ENCODE measurements at places on chromosomes 11 and 22. TPM values are rescaled to one million over a fixed set of nuclear protein-coding genes. Genes with fewer than 3 reads are reported as not detected.
A peak's percentile ranks its signal among the peaks of the same experiment; 100 is the strongest.

TREH gene
- total RNA-seq, result 0.05 TPM

PLEKHA7 gene
- 70.8 TPM for total RNA-seq

OR8J1 gene
- not detected for total RNA-seq

RBMXL2 gene
- total RNA-seq, result not detected

BTBD18 gene
- not detected for total RNA-seq

UPK3A gene
- 6.0 TPM for total RNA-seq

VWA5A gene
- total RNA-seq, result 0.18 TPM

APOL5 gene
- total RNA-seq, result not detected

MRGPRD gene
- total RNA-seq, result not detected

GRCh38 chr11:34749666-34750659 lies 129.1 kb downstream of the EHF start:
- peak; percentile 74 for DNase-seq

DNA sequence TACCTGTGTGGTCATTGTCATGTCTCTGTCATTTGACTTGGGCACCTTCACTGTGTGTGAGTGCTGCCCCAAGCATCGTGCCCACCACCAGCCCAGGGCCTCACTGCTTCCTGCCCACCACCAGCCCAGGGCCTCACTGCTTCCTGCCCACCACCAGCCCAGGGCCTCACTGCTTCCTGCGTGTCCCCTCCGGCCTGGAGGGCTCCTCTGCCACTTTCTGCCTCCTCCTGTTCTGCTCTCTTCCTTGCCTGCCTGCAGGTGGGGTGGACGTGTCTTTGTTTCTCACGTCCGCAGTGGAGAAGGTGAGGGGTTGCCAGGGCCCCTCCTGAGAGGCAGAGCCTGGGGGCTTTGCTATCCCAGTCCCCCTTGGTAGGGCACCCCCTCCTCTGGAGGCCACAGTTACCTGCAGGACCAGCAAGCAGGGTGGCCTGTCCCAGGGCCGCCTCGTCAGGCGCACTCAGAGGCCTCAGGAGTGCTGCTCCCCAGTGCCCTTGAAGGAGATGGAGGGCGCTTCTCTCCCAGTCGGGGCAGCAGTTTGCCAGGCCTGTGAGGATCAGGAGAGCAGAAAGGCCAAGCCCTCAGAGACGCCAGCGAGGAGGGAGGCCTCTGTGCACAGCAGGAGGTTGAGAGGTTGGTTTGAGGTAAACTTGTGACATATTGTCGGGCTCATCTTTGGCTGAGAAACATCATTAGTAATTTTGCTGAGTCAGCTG lies 290.7 kb downstream of the TBC1D22A start:
- no peak for DNase-seq

DNA sequence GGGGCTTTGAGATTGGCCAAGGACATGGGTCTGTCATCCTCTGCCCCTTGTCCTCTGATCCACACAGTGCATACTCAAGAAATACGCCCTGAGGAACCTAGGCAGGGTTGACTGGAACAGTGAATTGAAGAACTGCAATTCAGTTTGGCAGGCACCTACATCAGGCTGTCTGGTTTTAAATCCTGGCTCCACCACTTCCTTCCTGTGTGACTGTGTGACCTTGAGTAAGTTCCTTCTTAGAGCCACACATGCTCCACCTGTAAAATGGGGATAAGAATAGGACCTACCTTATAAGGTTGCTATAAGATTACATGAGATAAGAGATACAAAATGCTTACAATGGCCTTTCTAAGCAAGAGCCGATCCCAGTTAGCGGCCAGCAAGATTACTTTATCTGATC lies 15.8 kb upstream of the TCF20 start:
- DNase-seq, result no peak

DNA sequence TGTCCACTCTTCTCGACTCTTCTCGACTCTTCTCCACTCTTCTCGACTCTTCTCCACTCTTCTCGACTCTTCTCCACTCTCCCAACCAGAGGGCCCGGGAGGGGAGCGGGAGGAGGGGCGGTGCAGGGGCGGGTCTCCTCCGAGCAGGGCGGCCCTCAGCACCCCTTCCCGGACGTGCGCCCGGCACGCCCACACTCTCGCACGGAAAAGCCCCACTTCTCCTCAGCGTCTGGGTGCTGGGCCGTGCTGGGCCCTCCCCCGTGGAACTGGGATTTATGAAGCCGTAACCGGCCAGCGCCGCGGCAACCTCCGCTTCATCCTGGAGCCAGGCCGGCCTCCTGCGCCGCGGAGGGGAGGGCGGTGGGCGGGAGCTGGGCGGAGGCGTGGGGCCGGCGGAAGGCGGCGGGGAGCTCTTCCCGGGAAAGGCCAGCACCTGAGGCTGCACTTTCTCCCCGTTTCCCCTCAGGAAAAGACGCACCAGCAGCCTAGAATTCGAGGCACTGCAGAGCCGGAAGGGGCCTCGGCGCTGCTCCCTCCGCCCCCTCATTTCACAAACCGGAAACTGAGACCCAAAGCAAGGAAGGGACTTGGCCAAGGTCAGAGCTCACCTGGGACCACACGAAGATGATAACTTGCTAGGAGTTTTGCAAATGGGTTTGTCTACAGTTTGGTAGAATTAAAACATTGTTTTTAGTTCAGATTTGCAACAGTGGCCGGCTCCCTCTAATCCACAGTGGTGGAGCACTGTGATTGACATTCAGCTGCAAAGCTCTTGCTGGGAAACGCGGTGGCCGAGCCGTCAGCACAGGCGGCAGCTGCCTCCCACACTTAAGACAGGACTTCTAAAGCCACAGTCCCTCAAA lies 31.6 kb upstream of the JAM3 start:
- peak; percentile 52 for DNase-seq

DNA sequence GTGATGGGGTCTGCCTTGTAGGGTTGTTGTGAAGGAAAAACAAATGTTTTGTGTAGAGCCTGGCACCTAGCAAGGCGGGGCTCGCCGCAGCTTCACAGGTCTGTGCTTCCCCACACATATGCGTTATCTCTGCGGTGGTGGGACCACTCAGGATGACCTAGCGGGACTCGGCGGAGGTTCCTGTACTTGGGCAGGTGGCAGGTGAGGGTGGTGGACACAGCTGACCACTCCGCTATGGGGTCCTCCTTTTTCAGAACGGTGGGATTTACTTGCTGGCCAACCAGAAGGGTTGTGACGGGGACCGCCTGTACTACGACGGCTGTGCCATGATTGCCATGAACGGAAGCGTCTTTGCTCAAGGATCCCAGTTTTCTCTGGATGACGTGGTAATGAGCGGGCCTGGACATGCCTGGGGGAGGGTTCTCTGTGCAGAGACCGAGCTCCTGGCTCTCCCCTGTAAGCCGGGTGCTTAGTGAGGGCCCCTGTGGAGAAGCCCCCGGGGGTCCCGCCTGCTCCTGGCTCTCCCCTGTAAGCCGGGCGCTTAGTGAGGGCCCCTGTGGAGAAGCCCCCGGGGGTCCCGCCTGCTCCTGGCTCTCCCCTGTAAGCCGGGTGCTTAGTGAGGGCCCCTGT lies 21.3 kb downstream of the NADSYN1 start:
- DNase-seq, result no peak

- DNase-seq, result no peak
Measured at GRCh38 chr22:50010676-50011446, 1.7 kb downstream of the IL17REL start.

- no peak for DNase-seq
Measured at GRCh38 chr11:119659971-119660723, 68.9 kb downstream of the NECTIN1 start.

DNA sequence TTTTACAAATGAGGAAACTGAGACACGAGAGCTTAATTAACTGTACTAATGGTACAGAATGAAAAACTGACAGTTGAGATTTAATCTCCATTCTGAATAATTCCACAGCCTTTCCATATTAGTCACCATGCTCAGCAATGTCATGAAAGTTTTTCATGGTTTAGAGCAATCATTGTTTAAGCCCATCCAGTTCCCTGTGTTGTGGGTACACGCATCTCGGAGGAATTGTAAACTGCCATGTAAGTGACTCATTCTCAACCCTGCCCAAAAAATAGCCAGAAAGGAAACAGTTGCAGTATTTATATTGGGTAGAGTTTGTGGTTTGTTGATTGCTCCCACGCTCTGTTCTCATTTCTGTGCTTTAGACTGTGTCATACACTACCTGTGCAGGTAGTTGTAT lies 1790.8 kb downstream of the LRRC4C start:
- no peak for DNase-seq

GRCh38 chr11:9094420-9094819 lies 3.0 kb upstream of the SCUBE2 start:
- DNase-seq, result no peak

DNA sequence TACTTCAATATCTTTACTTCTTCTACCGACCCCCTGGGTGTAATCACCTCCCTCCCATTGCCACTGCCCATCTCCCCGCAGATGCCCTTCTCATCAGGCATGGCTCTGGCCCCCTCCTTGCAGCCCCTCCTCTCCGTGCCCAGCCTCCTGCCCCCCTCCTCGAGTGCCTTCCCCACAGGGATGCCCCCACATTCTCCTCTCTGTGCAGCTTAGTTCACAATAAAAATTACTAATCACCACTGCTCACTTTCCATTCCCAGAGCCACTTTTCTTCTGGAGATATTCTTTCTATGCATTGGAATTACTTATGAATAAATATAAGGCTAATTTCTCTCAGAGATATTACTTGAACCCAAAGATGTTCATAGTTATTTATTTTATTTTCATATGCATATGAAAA lies 22.1 kb downstream of the IFITM10 start:
- no peak for DNase-seq

DNA sequence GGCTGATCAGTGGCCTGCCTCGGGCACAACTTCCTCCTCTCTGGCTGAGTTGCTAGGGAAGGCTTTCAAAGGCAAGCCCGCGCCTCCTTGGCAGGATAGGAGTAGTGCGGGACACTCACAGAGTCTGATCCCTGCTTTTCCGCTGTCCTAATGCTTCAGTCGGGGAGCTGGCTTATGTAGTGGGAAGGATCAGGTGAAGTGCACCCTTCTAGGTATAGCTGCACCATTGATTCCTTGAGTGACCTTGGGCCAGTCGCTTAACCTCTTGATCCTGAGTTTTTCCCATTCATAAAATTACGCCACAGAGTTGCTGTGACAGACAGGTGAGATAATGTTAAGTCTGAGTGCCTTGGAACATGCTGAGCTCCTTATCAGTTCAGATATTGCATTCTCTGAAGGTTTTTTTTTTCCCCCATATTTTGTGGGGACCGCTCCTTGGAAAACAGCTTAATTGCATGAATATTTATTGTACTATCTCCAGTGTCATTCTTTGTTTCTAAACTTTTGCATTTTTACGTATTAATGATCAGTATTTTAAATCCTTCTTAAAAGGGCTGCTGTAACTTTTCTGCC lies 961 bp downstream of the IPO7 start:
- DNase-seq, result no peak

- no peak for DNase-seq
Measured at GRCh38 chr11:19344661-19345518, 104.1 kb upstream of the E2F8 start.

GRCh38 chr11:113806406-113806805 lies 26.8 kb downstream of the CLDN25 start:
- DNase-seq, result peak; percentile 67

DNA sequence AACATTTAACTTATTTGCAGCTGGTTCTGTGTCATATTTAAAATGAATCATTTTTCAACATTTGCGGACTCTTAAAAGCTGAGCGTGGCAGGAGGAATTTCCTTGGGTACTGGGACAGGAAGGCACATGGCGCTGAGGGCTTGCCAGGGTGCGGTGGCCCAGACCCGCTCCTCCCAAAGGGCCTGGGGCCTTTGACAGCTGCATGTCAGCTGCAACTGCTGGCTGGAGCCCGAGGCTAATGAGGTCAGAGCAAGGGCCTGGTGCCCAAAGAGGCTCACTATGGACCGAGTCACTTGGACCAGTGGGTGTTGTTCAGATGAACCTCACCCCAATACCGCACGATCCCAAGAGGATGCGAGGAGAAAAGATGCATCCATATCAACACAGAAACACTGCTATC lies 326.9 kb downstream of the CTTN start:
- DNase-seq, result no peak

- DNase-seq, result no peak
Measured at GRCh38 chr11:69609351-69609750, 31.6 kb upstream of the CCND1 start.

- DNase-seq, result no peak
Measured at GRCh38 chr11:134995741-134996140, 583.7 kb upstream of the B3GAT1 start.

- DNase-seq, result no peak
Measured at GRCh38 chr11:110472858-110473257, 43.1 kb downstream of the FDX1 start.

- DNase-seq, result no peak
Measured at GRCh38 chr11:74926304-74927030, 22.4 kb downstream of the XRRA1 start.

DNA sequence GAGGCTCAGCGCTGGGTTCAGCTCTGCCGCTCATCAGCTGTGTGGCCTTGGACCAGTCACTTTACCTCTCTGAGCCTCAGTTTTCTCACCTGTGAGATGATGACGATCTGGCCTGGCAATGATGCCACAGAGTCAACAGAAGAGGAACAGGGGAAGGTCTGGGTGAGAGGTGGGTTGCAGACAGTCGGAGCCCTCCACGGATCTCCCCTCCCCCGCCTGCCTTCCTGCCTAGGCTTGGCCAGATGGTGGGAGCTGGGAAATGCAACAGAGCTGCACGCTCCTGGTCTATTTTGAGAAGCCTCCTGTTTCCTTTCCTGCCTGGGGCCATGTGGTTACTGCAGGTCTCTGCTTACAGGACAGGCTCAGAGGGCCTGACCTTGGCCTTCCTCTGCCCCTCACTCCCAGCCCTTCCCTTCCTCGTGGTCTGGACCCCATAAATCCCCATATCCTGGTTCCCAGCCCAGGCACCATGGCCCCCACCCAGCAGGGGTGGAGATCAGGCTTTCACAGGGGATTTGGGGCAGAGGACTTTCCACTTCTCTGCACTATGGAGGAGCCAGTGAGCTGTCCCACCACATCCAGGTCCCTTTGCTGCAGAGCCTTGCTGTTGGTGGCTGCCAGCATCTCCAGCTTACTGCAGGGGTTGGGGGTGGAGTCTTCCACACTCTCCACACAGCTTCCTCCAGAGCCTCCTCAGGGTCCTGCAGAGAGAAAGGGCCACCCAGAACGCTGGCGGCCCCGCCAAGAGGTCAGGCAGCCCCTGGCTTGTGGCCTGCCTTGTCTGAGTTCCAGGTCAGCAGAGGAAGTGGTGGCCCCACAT lies 46.9 kb downstream of the C11orf96 start:
- no peak for DNase-seq

Data from HT-29 (cell line).